ENCODE measurements at places on chromosomes 7 and 10.

- no peak for DNase-seq
Measured at GRCh38 chr10:128221807-128222206, 95.6 kb upstream of the MKI67 start.

DNA sequence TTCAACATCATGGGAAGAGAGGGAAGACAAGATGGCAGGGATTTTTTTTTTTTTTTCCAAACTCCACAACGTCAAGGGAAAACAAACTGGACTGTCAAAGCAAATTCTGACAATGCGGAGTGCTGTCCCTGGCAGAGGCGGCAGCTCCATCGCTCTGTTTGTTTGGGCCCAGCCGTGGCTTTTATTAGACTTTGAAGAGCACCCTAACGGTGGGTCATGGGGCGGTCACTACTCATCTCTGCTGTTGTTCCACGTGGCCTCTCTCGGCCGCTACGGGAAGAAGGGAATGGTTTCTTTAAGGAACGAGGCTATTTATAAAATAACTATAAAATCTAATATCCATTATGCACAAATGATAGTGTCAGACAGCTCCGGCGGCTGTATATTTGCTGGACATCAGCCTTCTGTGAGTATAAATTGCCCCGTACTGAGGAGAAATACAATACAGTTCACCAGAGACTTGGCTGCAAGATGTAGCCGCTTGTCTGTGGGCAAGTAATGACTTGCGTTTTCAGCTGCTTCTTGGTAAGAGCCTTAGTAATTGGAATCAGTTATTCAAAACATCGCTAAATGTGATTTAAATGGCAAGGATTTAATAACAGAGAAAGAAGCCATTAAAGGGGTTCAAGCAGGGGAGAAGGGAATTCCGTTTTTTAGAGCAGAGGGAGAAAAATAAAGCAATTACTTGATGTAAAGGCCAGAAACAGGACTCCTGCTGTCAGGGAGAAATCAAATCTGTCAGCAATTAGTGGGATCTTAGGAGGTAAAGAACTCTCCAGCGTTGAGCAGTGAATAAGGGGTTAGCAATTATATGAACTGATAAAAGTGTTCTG, 61.7 kb upstream of the RAB11FIP2 start:
- DNase-seq, result no peak

- DNase-seq, result no peak
Measured at GRCh38 chr7:13457790-13458189, 531.7 kb downstream of the ETV1 start.

DNA sequence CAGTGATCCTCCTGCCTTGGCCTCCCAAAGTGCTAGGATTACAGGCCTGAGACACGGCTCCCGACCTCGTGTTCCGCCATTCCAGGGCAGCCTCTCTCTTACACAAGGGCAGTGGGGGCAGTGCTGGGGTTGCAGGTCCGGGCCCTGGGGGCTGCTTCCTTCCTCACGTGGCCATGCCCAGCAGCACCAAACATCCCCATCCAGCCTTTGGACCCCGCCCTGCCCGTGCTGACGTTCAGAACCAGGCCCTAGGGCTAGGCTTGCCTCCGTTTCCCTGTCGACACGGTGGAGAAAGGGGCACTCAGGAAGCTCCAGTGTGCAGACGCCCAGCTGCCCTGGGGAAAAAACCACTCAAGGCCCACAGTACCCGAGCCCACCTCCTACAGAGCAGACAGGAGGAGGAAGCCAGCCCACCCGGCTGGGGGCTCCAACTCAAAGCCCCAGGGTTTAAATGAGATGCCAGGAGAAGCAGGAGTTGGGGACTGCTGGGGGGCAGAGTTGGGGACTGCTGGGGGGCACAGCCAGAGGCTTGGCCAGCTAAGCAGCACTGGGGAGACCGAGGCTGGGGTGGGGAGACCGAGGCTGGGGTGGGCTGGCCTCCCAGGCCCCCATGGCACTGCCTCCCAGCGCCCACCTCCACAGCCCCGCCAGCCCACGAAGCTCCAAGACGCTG, 35.9 kb downstream of the ADAP1 start:
- no peak for DNase-seq

DNA sequence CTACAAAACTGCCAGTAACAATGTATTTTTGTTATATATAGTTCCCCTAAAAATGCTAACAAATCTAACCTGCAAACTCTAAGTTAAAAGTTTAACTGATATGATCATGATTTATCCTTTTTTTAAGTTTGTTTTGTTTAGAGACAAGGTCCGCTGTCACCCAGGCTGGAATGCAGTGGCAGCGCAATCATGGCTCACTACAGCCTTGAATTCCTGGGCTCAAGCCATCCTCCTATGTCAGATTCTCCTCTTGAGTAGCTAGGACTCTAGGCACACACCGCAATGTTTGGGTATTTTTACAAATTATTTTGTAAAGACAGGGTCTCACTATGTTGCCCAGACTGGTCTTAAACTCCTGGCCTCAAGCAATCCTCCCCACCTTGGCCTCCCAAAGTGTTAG, 46.6 kb downstream of the ORC5 start:
- DNase-seq, result no peak

DNA sequence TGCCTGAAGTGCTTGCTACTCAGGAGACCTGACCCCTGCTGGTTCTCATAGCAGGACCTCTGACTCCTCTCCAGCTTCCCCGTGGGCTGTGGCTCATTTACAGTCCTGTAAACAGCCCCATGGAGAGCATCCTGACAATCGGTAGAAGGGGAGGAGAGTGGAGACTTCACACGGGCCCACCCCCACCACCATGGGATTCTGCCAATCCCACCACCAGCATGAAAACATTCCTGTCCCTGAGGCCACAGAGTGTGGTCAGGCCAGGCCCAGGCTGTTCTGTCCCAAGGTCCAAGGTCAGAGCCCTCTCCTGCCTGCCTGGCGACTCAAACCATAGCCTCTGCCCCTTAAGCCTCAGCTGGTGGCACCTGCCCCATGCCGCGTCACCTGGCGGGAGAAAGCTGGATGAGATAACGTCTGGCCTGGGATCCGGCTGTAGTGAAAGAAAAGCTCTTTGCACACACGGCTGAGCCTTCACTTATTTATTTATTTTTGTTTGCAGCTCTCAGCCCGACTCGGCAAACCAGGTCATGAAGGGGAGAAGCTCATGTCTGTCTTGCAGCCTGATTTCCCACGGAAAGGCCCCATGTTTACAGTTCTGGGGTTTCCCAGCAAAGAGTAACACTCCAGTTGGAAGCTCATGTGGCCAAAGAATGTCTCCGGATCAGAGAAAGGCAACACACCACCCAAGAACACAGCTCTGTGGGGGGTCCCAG, 293.6 kb upstream of the ZMIZ1 start:
- DNase-seq, result peak; percentile 68

- no peak for DNase-seq
Measured at GRCh38 chr10:80457554-80458262, 3.6 kb downstream of the TSPAN14 start.

- DNase-seq, result no peak
Measured at GRCh38 chr10:4701016-4701415, 125.0 kb upstream of the AKR1E2 start.

- DNase-seq, result no peak
Measured at GRCh38 chr7:125222596-125222995, 293.0 kb upstream of the POT1 start.

DNA sequence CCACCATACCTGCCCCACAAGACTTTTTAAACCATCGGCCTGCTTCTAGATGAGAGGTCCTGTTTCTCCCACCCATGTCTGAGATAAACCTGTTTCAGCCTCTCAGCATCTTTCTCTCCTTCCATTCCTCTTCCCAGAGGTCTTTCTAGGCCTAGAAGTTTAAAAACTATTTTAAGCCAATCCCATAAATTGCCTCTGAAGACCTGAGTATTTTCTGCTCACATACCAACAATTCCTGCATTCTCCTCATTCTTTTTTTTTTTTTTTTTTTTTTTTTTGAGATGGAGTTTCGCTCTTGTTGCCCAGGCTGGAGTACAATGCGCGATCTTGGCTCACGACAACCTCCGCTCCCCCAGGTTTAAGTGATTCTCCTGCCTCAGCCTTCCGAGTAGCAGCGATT, 262.9 kb upstream of the AUTS2 start:
- no peak for DNase-seq

- DNase-seq, result no peak
Measured at GRCh38 chr10:100163704-100164621, 21.9 kb downstream of the ERLIN1 start.

DNA sequence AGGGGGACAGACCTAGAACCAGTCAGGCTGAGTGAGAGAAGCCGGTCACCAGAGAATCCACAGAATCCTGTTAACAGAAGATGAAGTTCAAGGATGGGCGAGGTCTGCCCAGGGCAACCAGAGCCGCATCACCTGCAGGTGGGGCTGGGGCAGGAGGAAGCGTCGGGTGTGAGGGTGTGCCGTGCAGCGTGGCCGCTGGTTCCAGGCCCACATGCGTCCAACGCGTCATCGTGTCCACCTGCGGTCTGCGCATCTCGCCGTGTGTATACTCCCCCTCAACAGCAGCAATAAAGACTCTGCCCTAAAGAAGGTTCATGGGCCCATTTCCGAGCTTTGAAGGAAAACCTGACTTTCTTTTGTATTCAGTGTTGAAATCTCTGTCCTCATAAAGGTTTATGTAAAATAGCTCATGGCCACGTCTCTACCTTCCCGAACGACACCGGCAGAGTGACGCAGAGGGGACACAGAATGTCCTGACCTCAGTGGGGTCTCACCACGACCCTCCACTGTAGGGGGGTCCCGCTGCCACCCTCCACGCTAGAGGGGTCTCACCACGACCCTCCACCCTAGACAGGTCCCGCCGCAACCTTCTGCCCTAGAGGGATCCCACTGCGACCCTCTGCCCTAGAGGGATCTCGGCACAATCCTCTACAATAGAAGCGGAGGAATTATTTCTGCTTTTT, 446.9 kb downstream of the PTPRN2 start:
- DNase-seq, result no peak

- no peak for DNase-seq
Measured at GRCh38 chr7:106180721-106181120, 68.6 kb upstream of the SYPL1 start.

DNA sequence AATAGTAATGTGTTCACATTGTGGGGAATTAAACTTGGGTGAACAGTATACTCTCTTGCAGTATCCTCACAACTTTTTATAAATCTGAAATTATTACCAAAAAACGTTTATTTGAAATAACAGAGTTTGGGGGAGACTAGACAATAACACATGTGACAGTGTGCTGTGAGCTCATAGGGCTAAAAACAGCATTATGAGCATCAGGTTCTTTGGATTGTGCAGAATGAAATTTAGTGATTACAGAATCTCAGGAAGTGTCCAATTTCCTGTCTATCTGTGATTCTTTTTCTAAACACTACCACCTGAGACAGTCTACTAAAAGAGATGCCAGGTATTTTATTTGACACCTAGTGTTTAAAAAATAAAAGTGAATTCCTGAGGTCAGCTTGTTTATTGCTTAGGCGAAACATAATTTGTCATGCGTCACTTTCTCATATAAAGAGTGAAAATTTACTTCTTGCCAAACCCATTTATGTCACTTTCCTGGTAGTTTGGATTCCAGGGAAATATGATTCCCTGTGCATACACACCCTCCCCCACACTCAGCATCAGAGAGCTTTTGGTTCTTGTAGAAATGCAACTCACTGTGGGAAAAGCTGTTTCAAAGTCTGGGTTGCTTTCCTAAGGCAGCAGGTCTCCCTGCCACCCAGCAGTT, 71.2 kb downstream of the AOAH start:
- DNase-seq, result no peak

GRCh38 chr7:29190349-29191045, 4.1 kb upstream of the CHN2 start:
- DNase-seq, result no peak

DNA sequence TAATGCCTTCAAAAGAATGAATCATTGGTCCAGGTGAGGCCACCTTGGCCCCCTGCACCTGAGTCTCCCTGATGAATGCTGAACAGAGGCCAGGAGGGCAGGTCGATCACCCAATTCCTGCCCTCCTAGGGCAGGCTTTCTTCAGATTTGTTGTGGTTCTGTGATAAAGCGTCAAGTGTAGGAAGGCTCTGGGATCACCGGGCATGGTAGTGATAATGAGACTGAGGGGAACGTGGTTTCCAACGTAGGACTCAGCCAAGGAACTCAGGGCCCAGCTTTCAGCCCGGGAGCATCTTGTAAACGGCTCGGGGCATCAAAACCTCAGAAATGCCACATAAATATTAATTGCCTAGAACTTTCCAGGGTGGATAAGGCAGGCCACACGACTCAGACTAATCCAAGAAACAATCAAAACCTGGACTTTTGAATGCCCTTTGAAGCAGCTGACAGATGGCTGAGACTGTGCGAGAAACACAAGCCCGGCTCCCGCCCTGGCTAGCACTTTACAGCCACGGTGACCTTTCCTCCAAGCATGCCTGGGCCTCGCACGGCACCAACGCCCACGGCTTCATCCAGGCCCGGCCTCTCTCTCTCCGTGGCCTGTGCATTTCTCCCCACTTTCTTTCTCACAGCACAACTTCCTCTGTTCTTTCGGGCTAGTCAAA, 239.3 kb upstream of the GRB10 start:
- DNase-seq, result no peak

DNA sequence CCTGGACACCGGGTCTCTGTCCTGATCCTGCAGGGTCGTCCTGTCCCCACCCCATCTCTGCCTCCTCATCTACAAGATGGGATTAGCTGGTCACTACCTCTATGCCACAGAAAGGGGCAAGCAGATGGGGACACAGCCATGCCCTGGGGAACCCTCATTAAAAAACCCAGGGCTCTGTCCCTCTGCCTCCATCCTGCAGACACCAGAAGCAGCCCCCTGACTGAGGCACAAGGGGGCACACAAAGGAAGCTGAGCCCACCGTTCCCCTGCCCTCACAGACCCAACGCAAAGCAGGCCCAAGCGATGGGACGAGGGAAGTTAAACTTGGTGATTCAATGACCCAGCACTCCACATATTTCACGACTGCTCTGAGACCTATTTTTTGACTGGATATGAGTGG, 142.4 kb downstream of the TCERG1L start:
- no peak for DNase-seq

- no peak for DNase-seq
Measured at GRCh38 chr10:58885686-58886345, 290.6 kb upstream of the PHYHIPL start.

DNA sequence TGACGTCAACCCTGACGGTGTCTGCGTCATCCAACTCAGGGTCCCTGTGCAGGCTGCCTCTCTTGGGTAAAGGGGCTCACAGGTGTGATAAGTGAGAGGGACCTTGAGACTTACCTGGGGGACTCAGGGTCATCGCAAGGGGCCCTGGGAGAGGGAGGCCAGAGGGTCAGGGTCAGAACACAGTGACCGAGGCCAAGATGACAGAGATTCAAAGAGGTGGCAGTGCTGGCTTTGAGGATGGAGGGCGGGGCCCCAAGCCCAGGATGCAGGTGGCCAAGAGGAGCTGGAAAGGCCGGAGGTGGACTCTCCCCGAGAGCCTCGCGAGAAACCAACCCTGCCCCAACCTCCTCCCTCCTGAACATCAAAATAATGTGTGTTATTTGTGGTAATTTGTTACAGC, 165.2 kb upstream of the PPP2R2D start:
- no peak for DNase-seq
